ENCODE measurements at places on chromosomes 12 and 14.

DNA sequence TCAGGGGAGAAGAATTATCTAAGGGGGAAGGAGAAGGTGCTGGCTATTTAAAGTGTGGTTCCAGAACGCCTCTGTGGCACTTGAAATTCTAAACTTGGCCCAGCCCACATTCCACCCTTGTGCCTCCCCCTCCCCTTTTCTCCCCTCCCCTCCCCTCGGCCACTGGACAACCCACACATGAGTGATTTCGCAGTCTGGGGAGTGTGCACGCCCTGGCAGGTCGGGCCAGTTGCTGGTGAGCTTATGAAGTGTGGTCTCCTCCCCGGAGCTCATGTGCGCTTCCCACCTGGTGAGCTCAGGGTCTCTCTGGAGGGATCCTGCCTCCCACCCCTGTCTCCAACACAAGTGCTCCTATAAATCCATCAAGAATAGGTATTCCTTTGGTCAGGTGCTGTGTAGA is at the start of gene SLC6A13:
Gene SLC6A13 (minus strand): TSS at position 20 of the 400 bp plus-strand sequence. CDS start 2,784 bp downstream, outside the sequence.
- DNase-seq: no peak

DNA sequence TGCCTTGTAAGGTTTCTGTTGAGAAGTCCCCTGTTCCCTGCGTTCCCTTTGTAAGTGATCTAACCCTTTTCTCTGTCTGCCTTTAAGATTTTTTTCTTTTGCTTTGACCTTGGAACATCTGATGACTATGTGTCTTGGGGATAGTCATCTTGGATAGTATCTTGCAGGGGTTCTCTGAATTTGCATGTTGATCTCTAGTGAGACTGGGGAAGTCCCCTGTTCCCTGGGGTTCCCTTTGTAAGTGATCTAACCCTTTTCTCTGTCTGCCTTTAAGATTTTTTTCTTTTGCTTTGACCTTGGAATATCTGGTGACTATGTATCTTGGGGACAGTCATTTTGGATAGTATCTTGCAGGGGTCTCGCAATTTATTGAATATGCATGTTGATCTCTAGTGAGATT is 38.2 kb upstream of the TMX1 start:
- DNase-seq: no peak

- no peak for DNase-seq
Observed at GRCh38 chr12:40989785-40990184, 198.3 kb upstream of the PDZRN4 start.

DNA sequence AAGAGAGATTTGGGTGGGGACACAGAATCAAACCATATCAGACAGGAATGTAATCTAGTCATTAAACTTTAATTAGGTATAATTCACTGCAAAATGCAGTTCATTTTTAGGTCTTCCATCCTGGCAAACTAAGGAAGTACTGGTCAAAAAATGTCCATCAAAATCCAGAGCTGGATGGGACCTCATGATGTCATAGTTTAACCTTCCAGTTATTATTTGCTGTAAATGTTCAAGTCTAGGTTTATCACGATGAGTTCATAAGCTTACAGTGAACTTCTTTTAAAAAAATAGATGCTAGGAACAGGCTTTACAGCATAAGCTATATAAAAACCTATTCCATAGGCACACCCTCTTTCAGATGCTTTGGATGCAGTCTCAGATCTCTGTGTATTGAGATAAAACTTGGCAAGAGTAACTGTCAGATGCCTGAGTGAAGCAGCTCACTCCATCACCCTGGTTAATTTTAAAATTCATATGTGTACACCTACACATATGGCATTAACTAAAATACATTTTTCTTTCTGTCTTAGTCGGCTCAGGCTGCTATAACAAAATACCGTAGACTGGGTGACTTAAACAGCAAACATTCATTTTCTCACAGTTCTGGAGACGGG is 7.9 kb downstream of the SSPN start:
- no peak for DNase-seq

DNA sequence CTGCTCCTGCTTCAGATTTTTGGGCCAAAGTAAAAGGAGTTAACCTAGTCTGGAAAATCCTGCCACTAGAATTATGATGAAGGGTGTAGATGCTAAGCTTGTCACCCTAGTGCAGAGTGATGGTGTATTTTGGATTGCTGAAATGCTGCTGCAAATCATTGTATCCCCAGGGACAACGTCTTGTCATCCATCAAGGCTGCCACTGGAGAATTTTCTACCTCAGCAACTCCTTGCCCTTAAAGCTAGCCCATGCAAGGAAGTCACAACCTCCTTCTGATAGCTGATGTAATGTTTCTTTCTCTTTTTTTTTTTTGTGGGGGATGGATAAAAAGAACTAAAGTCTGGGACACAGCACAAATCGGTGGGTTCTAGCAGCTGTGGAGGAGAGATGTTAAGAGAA is 139.4 kb upstream of the FRMD6 start:
- no peak for DNase-seq

DNA sequence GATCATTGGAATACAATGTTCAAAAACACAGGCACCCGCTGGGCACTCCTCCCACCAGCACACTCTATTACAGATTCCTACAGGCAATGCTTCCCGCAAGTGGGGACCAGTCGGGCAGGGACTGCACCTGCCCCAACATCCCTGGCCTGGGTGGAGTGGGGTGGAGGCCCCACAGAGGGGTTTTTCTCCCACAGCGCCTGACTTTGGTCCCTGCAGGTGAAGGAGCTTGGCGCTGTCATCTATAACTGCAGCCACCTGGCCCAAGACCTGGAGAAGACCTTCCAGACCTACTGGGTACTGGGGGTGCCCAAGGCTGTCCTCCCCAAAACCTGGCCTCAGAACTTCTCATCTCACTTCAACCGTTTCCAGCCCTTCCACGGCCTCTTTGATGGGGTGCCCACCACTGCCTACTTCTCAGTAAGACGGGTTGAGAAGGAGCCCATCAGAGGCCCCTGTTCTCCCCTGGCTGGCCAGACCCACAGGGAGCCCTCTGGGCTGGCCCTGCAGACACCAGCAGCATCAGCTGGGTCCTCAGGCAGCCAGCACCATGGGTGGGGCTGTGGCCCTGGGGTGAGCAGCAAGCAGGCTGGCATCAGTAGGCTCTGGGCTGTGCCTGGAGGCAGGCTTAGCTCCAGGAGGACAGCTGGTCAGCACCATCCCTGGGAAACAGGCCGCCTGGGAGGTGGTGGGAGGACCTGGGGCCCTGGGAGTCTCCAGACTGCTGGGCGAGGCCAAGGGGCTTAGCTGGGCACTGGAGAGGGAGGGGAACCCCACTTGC is 6.0 kb downstream of the PLD4 start:
- DNase-seq: no peak

GRCh38 chr14:61104358-61104757 is 123.3 kb downstream of the SLC38A6 start:
- DNase-seq: no peak

- no peak for DNase-seq
Observed at GRCh38 chr14:24267516-24267915, 3.9 kb downstream of the RABGGTA start.

- DNase-seq: no peak
Observed at GRCh38 chr12:131390412-131391334, 320.2 kb upstream of the SFSWAP start.

DNA sequence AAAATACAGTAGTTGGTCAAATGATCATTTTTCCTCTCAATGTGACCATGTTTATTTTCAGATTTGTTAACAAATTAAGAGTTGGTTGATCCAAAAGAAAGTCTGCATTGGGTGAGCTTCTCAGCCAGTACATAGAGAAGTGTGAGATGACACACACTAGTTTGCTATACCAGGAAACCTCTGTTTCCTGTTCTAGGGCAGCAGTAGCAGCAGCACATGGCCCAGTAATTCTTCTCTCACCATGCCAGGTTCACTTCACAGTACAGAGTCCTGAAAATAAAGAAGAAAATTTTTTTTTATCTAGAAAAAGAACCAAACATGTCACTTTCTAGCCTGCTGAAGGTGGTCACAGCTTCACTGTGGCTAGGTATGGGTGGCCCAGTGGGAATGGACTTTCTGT is 250.2 kb upstream of the OR4E1 start:
- DNase-seq: no peak

DNA sequence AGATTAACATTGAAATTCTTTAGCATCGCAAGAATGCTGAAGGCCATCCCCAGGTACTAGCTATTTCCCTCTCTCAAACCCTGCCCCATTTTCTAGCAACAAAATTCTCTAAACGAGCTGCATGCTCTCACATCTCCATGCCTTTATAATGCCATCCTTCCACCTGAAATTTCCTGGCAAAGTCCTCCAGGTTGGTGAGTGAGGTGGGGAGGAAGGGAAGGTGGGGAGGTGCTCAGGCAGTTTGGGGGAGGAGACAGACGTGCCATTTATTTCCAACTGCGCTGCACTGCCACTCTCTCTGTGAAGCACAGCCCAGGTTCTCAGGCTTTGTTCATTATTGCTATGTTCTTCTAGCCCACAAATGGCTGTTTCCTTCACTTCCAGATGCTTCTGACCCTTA is 208.4 kb downstream of the PAWR start:
- no peak for DNase-seq

Data from HFFc6 (cell line).